Putamen (tissue), 1 donor: ENCODE measurements at places on chromosomes 1 and 21.

GRCh38 chr1:154325583-154326545, 539 bp downstream of the ATP8B2 start:
- DNase-seq: peak; percentile 60

- DNase-seq: peak; percentile 27
These were observed 58.4 kb downstream of the VPS26C start for GRCh38 chr21:37208741-37209225.

- no peak for DNase-seq
These were observed 20.1 kb upstream of the PDE4B start for GRCh38 chr1:65772607-65773006.

DNA sequence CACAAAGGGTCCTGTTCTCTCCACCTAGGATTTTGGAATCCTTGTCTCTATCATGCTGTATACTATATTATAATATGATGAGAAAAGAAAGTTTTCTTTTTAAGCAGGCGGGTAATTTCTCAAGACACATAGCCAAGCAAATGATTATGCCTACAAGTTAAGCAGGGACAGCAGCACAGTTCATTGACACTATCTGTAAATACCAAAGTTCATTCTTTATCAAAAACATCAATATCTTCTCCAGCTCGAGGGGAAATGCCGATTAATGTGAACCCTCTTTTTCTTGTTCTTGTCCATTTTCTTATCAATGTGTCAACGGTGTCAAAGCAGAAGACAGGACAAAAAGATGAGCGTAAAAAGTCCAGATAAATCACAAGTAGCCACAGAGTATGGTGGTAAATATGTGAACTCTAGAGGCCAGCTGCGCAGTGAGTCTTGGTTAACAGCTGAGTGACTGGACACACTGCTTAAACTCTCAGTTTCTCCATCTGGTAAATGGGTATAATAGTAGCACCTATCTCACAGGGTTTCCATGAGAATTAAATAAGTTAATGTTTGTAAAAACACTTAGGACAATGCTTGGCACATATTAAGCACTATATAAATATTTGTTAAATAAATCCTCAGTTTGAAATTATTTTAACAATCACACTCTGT, 30.9 kb downstream of the LPAR3 start:
- no peak for DNase-seq

GRCh38 chr1:8312235-8313218, 5.4 kb upstream of the SLC45A1 start:
- no peak for DNase-seq

DNA sequence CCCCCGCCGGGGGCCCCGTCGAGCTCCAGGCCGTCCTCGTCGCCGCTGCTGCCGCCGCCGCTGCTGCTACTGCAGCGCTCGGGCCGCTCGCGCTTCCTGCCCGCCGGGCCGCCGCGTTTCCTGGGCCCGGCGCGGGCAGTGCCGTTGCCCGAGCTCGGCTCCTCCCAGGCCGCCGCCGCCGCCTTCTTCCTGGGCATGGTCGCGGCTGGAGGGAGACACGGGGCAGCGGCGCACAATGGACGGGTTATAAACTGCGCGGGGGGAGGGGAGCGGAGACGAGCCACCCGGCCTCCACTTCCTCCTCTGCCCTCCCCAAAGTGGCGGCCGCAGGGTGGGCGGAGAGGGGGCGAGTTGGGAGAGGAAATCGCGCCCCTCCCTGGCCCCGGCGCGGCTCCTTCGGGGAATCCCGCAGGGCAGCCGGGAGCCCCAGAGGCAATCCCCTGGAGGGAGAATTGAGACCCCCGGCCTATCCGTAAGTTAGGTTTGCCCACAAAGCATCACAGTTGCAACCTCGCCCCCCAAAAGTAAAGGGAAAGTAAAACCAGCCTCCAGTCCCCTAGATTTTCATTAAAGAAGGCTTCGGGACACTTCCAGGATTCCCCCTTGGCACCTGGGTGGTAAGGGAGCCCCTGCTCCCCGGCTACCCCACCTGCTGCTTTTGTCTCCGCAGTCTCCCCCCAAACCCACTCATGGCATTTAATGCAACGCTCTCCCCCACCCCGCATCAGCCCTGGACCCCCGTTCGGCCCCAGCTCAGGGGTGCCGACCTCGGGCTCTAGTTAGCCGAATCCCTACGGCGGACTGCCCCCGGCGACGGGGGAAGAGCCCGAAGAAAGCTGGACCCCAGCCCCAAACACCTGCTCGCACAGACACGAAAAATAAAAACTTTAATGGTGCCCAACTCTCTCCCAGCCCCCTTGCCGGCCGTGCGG, 893 bp downstream of the RCC2 start:
- peak; percentile 72 for DNase-seq

- no peak for DNase-seq
These were observed 37.4 kb upstream of the SLC30A1 start for GRCh38 chr1:211616231-211616964.

DNA sequence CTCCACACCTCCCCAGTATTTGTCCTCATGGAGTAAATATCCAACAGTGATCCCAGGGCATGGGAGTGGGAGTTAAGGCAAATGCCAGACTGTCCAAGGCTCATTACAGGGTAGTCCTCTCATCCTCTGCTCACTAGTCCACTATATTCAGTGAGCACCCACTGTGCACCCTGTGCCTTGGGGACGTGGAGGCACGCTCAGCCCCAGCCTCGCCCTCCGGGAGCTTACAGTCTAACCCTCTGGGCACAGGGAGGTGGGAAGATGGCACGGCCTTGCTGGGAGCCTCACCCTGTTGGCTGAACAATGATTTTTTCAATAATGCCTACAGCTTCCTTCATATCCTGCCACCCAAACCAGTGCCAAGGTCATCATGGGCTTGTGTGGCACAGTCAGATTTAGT, 2.8 kb downstream of the HES2 start:
- no peak for DNase-seq

- no peak for DNase-seq
These were observed 34.8 kb downstream of the ANKRD13C start for GRCh38 chr1:70319750-70320149.

DNA sequence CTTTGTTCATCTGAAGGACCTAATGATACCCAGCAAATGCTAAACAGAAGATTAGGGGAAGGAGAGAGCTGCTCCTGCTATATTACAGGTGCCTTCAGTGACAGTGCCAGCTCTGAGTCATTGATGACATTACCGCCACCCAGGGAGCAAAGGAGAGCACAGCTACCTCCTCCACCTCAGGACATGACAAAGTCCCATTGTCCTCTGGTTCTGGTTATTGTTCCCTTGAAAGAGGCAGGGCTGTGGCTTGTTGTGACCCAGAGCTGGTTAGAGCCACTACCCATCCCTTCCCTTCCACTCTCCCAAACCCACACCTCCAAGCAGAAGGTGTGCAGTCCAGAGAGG, 363.5 kb upstream of the DUSP10 start:
- DNase-seq: no peak

GRCh38 chr1:203860396-203861025, 888 bp upstream of the SNRPE start:
- no peak for DNase-seq

DNA sequence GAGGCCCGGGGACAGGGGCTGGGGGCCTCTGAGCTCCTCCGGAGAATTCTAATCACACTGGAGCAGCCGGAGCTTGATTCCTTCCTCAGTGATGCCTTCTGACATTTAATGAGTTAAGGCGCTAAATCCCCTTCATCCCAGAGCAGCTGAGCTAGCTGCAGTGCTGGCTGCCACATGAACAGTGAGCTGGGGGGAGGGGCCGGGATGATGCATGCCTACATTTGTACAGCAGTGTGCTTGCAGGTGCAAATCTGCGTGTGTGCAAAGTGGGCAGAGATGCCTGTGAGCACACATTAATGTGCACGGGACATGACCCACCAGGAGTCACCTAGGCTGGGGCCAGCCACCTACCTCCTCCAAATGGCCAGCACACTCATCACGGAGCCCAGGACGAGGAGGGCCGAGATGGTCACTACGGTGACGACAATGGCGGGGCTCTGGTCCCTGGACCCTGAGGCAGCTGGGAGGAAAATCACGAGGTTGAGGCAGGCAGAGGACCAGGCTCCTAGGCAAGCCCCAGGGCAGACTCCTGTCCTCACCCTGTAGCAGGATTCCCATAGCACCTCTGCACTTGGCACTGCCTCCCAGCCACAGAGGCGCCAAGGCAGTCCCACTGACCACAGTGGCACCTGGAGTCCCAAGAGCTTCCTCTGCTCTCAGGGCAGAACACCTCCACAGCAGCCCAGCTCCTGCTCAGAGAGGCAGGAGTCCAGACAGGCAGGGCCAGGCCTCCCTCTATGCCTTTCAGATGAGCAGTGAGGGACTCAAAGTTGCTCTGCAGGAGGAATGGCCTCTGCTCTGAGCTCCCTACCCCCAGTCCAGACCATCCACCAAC, 34.7 kb downstream of the CDCA8 start:
- DNase-seq: no peak

GRCh38 chr1:161196521-161197451, 2.1 kb downstream of the ADAMTS4 start:
- DNase-seq: no peak

DNA sequence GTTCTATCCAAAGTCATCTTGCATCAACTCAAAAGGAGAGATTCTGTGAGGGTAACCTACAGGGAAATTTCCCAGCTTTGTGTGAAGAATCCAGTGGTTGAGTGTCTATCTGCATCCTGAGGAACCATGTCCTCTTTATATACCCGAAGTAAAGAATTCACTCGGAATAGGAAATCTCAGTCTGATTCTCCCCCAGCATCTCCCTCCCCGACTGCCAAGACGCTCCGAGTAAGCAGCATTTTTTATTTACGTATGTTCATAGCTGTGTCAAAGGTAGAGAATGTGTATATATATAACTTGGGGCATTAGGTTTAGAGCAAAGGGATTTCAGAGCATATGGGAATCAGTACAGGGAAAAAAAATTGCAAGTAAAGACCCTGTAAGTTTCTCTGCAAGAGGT, 170.2 kb downstream of the SYT2 start:
- DNase-seq: no peak

GRCh38 chr1:111140680-111140967, 601 bp downstream of the CEPT1 start:
- DNase-seq: no peak

- DNase-seq: no peak
These were observed 12.1 kb downstream of the IL24 start for GRCh38 chr1:206909161-206909882.

DNA sequence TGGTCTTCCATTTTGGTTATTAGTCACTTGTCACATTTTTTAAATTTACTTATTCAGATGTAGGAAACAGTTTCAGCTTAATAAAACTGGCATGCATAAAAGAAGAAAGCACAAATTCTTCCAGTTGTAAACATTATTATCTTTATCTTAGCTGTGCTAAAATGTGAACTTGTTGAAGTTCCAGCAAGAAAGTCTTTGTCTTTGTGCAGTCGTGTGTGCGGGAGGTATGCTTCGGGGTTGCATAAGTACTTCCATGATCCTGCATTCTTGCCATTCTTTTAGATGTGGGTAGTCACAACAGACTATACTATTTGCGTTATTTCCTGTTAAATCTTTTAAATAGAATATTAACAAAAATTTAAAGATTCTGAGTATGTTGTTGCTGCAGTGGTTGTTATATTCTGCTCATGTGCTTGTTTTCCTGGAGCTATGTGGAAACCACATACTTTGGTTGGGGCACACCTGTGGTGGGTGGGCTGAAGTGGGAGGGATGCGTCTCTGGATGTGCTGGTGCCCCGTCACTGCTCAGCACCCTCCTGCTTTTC, 49.9 kb downstream of the CBS start:
- DNase-seq: no peak

GRCh38 chr1:213883618-213884017, 104.2 kb upstream of the PROX1 start:
- no peak for DNase-seq

GRCh38 chr1:77977989-77978292, 931 bp downstream of the FUBP1 start:
- DNase-seq: no peak

- peak; percentile 50 for DNase-seq
These were observed 14.1 kb downstream of the XKR8 start for GRCh38 chr1:27973771-27974416.

GRCh38 chr21:17828223-17828622, 9.1 kb upstream of the C21orf91 start:
- no peak for DNase-seq

GRCh38 chr1:11285883-11286734, 13.1 kb downstream of the UBIAD1 start:
- DNase-seq: peak; percentile 45

DNA sequence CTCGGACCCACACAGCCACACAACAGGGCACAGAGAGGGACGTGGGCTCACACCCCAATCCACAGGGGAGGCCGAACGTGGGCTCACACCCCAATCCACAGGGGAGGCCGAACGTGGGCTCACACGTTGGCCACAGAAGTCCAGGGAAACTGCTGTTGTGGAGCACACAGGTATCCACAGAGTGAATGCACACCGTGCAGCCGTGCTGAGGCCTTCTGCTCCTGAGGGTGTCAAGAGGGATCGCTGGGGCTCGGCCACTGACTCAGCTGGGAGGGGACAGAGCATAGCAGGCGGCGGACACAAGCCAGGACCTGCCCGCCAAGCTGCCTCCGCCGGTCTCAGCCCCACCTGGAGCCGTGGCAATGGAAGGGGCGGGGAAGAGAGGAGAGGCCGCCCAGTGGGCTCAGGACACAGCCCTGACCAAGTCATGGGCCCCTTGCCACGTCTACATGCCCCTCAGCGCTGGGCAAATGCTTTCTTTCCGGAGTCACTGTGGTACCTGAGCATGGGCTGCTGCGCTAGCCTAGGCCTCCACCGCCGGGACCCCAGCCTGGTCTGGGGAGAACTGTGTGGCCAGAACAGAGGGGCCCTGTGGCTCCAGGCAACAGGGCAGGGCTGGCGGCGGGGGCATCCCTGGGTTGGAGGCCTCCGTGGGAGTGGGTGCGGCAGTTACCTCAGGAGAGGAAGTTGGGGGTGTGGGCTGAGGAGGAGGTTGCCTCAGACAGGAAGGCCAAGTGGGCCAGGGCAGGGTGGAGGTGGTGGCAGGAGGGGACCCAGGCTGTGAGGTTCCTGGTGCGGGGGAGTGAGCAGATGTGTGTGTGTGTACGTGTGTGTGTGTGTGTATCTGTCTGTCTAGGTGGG, 1.2 kb downstream of the SYTL1 start:
- DNase-seq: no peak

- DNase-seq: no peak
These were observed 154.4 kb downstream of the PTPRU start for GRCh38 chr1:29390491-29391361.

- no peak for DNase-seq
These were observed 869.1 kb downstream of the KCNT2 start for GRCh38 chr1:195738966-195739650.

DNA sequence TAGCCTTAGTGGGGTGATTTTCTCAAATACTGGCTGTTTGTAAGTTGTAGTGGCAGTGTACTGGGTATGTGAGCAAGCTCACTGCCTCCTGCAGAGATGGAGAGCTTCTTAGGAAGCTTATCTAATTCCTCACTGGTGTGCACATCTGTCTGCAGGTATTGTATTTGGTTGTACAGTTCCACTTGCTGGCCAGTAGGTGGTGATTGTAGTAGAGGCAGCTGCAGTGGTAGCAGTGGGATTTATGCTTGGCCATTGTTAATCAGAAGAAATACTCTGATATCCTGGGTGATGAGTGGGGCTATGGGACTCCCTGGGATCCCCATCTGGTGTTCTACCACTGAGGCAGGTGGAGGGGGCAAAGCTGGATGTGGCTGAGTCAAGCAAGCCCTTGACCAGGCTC, 276.1 kb upstream of the SPAG17 start:
- no peak for DNase-seq
